Natural killer cell treated with Interleukin-12 subunit alpha and Interleukin-12 subunit beta and Interleukin-15 and Interleukin-18, amount 100 ng/mL, for 72 hours (primary cell): ENCODE measurements at places on chromosomes 1 and 21.

GRCh38 chr1:218778257-218779126 lies 395.2 kb upstream of the LYPLAL1 start:
- no peak for DNase-seq

- no peak for DNase-seq
These were observed 124.8 kb upstream of the AJAP1 start for GRCh38 chr1:4529446-4530165.

- no peak for DNase-seq
These were observed 16.2 kb downstream of the ROR1 start for GRCh38 chr1:63789856-63790605.

- no peak for DNase-seq
These were observed 59.3 kb downstream of the SLC37A1 start for GRCh38 chr21:42572906-42573495.

GRCh38 chr1:41498391-41498790 lies 13.9 kb upstream of the EDN2 start:
- DNase-seq: no peak
